ENCODE measurements at places on chromosomes 2 and 18.

GRCh38 chr18:73945130-73945792 is 202.4 kb downstream of the FBXO15 start:
- DNase-seq: no peak

DNA sequence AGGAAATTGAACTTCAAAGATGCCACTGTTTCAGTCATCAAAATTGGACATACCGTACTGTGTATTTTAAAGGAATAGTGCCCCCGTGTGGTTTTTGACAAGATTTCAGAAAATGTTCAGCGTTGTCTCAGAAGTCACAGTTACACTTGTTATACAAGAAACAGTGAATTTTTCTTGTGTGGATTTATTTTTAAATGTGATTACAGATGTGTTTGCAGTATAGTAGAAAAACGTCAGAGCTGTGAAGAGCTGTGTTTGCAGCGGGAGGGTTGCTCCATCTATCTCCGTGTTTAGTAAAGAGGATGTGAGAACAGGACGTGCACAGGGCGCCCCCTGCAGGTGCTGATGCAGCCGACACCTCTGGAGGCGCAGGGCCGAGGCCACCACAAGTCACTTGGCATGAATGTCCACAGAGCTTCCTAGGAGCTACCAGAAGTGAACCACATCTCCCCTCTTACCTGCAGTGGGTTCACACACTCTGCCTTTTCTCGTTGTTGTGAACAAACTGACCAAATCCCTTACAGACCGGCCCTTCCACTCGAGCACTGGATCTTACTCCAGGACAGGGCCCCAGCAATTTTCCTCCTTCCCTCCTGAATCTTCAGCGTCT is 73.1 kb downstream of the CACNB4 start:
- peak; percentile 54 for DNase-seq

DNA sequence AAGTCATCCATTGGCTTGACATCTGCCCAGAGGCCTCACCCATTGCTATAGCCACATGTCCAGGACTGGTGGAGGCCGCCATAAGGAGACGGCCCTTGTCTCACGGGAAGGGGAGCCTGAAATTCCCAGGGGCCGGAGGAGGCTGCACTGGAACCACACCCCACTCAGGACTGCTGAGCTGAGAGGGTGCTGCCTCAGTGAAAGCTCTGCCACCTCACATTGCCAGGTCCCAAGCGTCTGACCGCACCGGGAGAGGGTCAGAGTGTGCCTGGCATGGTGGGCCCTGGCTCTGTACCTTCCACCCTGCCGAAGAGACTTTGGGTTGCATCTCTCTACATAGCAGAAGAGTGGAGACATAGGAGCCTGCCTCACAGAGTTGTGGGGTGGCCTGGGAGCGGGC is 134.1 kb upstream of the GLI2 start:
- DNase-seq: no peak

- DNase-seq: no peak
Observed at GRCh38 chr18:57856128-57856527, 53.0 kb upstream of the ATP8B1 start.

- no peak for DNase-seq
Observed at GRCh38 chr2:215418064-215418963, 17.6 kb downstream of the FN1 start.

DNA sequence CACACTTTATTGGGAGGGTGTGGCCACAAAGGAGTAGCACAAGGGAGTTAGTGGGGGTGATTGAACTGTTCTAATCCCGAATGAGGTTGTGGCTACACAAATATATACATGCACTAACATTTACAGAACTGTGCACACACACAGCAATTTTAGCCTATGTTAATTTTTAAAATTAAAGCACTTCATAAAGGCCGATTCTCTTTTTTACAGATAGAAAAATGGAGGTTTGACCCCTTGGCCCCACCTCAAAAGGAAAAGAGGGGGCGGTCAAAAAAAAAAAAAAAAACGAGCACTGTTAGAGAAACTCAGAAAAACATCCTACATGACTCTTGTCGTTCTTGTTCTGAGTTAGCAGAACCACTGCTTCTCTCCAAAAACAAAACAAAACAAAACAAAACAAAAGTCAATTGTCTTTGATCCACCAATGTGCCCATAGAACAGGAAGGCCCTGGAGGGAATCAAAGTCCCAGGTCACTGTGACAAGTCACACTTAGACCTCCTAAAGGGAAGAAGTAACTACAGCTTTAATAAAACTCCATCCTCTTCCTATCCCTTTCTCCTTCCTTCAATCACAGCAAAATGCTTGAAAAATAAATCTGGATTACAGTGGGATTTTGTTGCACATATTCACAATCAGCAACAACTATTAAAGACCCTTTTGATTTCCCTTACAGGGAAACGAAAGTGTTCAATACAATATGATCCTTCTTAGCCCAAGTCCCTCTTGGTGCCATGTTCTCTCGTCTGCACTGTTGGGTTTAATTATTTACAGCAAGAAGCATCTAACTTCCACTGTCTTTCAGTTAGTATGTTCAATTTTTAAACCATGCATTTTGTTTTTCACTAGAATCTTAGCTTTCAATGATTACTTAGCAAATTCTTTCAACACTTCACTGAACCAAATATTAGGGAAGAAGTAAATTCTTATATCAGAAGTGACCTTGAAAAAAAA is 16.6 kb downstream of the LRP2 start:
- no peak for DNase-seq

GRCh38 chr2:30310955-30311354 is 79.6 kb downstream of the LBH start:
- DNase-seq: no peak

DNA sequence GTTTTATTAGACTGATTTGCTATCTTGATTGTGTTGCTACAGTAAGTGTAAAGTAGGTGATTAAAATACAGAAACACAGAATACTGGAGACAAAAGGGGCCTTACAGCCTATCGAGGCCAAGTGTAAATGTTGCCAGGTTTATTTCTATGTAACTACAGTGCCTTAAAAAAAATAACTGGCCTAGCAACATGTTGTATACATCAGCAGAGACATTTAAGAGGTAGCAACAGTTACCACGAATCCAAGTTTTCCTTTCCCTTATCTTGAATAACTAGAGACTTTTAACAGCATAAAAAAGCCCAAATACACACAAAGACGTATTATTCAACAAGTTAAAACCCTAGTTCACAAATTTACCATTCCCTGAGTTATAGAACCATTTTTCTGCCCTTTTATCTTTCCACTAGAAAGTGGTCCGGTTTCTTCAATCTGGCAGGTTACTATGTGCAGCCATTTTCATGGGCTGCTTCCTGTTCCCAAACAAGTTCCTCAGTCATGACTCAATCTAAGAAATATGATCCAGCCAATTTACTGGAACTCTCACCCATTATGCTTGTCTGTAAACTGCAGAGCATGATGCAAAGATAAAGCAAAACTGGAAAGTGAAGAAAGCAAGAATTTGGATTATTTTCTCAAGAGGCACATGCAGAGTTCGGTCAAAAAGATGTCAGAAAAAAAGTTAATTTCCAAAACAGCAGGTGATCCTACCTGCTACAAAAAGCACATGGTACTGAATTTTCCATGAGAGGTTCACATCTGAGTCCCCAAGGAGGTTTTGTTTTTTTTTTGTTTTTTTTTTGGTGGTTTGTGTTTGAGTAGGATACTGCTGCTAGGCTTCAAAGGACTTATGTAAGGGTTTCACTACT is 22.2 kb downstream of the NFE2L2 start:
- DNase-seq: peak; percentile 10

- no peak for DNase-seq
Observed at GRCh38 chr2:128820452-128820851, 501.8 kb upstream of the HS6ST1 start.

DNA sequence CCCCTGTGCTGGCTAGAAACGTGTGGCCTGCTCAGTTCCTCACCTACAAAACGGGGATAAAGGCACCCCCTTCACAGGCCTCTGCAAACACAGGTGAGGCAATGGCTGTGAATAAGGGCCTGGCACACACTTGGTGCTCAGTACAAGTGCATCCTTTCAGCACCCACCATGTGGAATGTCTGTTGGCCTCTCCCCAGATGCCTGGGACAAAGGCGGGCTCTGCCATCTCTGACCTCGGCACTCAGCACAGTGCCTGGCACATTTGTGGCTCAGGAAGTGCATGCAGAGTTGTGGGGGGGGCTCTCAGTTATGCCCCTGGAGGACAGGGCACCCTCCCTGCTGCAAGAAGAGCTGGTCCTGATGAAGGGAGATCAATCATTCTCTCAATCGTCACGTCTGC is 224.6 kb upstream of the RAB6C start:
- no peak for DNase-seq

DNA sequence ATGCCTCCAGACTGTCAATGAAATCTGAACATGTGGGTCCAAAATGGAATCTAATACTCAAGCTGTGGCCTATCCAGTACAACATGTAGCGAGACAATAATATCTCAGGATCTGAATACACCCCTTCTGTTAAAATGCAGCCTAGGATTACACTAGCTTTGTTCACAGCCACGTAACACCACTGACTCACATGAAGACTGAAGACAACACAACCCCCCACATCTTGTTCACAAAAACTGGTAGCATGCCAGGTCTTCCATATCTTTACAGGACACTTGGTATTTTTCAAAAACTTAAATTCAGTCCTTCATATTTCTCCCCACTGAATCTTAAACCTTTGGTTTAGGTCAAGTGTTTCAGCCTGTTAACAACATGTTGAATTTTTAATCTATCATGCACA is 84.2 kb downstream of the SLC8A1 start:
- no peak for DNase-seq

- no peak for DNase-seq
Observed at GRCh38 chr2:157735532-157735931, 106.9 kb upstream of the ACVR1C start.

GRCh38 chr2:208369091-208369490 is 37.5 kb upstream of the PTH2R start:
- no peak for DNase-seq

- no peak for DNase-seq
Observed at GRCh38 chr2:184743096-184743495, 144.8 kb downstream of the ZNF804A start.
